Activated T-cell treated with anti-CD3 and anti-CD28 coated beads for 4 hours (primary cell): ENCODE measurements at places on chromosomes 16 and 17.

GRCh38 chr17:48624544-48625494, 1.3 kb downstream of the HOXB9 start:
- no peak for DNase-seq

DNA sequence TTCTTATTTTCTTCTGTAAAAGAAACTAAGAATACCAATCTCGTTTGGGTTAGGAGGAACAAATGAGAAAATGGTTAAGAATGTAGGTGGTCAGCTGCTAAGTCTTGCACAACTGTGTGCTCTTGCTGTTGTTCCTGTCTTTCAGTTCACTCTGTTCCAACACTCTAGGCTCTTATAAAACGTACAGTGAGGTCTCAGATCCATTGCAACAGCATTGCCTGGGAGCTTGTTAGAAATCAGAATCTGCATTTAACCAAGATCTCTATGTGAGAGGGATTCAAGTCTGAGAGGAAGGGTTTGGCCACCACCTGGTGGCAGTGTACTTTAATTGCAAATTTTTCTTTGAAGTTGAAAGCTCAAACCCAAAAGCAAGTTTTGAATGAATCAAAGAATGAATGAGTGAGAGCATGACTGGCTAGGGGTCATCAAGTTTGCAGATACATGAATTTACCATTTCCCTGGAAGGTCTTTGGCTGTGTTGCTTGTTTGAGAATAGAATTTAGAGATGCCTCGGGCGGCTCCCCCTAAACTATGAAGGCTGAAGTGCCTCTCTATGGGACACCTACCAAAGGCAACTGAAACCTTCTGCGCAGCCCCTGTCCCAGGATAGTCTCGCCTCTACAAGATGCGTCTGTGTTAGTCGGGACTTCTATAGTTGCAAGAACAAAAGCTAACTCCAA, 2.5 kb downstream of the ALOX15B start:
- peak; percentile 16 for DNase-seq

GRCh38 chr16:79463841-79464240, 136.7 kb downstream of the MAF start:
- DNase-seq: no peak

DNA sequence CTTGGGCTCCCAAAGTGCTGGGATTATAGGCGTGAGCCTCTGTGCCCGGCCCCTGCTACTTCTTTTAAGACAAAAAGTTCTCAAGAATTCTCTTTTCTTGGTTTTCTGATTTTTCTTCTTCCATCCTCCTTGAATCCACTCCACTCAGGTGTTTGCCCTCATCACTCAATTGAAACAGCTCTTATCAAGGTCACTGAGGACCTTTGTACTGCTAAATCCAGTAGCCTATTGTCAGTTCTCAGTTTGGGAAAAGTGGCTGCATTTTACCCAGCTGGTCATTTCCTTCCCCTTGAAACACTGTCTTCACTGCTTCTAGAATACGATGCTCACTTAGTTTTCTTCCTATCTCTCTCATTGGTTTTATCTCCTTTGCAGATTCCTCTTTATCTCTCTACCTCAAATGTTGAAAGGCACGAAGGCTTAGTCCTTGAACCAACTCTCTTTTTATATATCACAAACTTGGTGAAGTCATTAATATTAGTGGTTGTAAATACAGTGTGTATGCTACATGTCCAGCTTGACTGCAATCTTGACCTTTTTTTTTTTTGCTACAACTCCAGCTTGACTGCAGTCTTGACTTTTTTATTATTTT, 29.8 kb downstream of the ZNRF1 start:
- DNase-seq: no peak
